ENCODE measurements at places on chromosomes 6 and 20.

DNA sequence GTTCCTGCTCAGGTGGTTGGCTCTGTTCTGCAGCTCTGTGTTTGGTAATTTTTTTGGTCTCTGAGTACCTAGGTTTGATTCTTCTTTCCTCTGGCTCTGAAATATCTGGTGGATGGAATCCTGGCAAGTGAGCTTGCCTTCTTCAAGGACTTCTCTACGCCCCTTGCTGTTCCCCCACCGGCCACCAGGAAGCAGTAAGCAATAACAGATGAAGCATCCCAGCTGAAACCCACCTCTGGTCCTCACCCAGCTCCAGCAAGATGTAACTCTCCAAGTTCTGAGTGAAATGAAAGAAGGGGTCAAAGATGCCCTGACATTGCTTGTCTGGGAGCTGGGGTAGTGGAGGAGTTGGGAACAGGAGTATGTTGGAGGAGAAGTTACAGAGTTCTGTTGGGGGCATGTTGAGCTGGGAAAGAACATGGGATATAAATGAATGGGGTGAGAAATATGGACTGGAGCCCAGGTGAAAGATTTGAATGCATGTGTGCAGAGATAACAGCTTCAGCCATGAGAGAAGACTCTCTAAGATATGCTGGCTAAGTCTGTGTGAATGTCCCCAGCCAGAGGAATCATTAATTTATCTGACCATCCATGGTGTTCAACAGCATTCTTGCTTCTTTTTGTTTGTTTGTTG, 51.3 kb upstream of the GLP1R start:
- DNase-seq = no peak

- no peak for DNase-seq
Observed at GRCh38 chr20:59794555-59794954, 138.9 kb downstream of the SYCP2 start.

GRCh38 chr6:21800948-21801438, 207.4 kb downstream of the SOX4 start:
- DNase-seq = no peak

GRCh38 chr6:104396077-104396476, 463.6 kb downstream of the HACE1 start:
- DNase-seq = no peak

DNA sequence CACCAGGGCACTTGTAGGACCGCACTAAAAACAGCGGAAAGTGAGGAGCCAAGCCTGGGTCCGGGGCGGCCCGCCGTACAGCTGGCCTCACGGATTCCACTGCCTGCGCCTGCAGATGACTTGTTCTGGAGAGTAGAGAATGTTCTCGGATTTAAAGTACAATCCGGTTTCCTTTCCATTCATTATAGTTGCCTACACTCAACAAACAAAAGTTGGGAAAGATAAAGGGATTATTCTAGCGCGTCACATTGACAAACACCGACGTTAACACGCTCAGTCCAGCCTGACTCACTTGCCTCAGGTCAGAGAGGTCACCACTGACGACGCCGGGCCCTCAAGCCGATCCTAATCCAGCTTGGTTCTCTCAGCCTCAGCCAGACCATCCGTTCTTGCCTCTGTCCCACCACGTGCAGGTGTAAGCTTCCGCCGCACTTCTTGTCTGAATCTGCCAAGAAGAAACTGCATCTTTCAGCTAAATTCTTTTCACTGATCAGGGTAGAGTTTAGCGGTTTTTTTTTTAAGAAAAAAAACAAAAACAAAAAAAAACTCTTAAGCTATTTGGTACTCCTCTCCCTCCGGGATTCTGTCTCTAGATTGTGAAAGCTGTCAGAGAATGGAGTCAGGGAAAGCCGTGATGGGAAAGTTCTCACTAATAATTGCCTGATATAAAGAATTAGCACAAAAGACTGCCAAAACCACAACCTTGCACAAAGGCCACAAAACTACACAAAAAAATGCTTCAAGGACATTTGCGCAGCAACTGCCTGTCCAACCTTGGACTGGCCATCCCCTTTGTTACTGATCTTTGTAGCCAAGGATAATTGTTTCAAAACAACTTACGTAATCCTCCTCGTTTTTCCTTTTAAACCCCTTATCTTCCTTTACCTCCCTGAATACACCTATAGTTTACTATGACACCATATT, 1.1 kb upstream of the PHF10 start:
- DNase-seq = peak; percentile 34

GRCh38 chr20:58546756-58547622, 31.8 kb upstream of the APCDD1L start:
- DNase-seq = no peak

- no peak for DNase-seq
Observed at GRCh38 chr6:139194740-139195139, 59.9 kb downstream of the HECA start.

DNA sequence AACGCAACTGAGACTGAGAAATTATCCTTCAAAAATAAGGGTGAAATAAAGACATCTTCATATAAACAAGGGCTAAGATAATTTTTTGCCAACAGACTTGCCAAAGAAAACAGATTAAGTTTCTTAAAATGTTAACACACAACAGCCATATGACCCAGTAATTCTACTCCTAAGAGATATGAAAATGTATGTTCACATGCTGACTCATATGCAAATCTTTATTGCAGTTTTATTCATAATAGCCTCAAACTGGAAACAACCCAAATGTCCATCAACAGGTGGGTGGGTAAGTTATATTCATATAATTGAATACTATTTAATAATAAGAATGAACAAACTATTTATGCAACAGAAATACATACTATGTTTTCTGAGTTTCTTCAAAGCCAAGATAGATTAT, 140.1 kb downstream of the REV3L start:
- no peak for DNase-seq

DNA sequence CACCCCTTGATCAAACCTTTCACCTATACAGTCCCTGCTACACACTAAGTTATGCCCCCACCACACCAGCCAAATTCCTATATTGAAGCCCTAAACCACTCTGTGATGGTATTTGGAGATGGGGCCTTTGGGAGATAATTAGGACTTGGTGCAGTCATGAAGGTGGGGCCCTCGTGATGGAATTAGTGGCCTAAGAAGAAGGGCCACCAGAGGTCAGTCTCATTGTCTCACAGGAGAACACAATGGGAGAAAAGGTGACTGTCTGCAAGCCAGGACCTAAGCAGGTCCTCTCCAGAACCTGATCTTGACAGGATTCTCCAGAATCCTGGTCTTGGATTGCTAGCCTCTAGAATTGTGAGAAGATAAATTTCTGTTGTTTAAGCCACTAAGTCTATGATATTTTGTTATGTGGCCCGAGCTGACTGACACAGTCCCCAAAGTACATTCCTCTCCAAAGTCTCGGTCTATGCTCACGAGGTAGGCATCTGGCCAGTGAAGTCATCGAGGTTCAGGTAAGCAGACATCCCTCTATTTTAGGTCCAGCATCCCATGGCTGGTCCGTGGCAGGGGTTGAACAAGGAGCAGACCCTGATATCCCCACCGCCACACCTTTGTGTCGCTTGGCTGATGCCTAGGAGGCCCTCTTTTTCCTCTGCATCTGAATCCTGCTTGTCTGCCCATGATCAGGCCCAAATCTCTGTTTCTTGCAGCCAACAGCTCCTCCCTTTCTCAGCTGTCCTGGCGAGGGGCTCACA, 138.9 kb downstream of the NFATC2 start:
- no peak for DNase-seq
